ENCODE measurements at places on chromosomes 11 and 22.

GRCh38 chr11:91922846-91923245 lies 301.8 kb upstream of the FAT3 start:
- DNase-seq: no peak

DNA sequence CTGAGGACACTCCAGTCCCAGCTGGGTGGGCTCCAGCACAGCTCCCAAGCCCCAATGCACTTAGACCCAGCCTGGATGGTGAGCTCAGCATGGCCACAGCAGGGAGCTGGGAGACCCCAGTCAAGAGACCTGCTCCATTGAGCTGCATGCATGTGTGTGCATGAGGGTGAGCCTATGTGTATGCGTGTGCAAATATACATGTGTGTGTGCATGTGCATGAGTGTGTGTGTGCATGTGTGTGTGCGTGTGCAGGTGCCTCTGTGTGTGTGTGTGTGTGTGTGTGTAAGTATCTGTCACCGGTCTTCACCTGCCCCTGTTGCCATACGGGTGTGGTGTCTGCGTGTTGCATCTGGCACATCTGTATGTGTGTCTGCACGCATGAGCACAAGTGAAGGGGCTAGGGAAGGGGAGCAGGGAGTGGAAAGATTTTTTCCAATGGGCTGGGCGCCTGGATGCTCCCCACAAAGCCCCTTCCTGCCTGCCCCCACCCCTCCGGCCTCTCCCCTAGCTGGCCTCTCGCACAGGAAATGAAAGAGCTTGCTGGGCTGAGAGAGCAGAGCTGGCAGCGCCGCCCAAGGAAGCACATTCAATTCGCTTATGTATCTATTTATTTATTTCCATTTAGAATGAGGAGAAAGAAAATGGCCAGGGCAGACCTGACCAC lies 4.1 kb downstream of the TSPAN32 start:
- no peak for DNase-seq

DNA sequence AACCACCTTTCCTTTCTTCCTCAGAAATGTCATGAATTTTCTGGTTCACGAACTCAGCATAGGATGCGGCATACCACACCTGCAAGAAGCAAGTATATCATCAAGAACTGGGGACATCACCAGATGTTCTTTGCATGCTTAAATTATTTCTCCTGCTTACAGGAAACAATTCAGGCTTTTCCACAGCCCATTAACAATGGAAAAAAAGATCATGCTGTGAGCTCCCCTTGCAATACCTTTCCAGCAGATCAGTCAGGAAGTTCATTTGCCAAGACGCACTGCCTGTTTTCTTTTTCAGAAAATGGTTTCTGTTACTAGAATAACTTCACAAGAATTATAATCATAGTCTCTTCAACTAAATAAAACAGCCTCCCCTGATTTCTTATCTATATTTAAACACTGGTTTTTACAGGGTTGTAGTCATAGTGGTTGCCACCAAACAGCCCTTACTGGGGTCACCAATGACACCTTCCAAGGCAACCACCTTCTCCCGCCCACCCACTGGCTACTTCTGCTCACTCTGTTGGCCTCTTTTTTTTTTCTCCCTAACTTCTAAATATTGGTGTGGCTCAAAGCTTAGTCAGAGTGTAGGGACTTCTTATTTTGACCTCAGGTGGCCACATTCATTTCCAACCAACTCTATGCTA lies 42.3 kb upstream of the NFRKB start:
- no peak for DNase-seq

- peak; percentile 74 for DNase-seq
Measured at GRCh38 chr22:26322179-26322905, 106.7 kb upstream of the ASPHD2 start.

DNA sequence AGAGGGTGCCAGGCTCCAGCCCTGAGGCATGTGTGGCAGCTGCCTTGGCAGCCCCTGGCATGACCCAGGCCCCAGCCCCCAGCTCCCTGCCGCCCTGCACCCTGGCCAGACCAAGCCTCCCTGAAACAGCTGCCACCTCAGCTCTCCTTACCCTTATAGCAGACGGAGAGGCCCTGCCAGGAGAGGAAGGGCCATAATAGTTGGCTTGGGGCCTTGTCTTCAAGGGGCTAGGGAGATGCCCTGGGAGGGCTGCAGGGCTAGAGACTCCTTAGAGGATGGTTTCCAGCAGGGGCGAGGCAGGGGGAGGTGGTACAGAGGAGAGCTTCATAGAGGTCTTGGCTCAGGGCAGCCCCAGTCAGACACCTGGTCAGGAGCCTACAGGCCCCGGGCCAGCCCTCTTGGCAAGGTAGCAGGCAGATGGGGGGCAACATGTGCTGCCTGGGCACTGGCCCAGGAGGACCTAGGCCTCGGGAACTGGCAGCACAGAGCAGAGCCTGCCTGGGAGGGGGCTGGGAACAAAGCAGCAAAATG lies 13.0 kb downstream of the SMTN start:
- DNase-seq: no peak

GRCh38 chr11:533586-534395 lies 1.6 kb downstream of the HRAS start:
- DNase-seq: no peak

GRCh38 chr11:35335226-35335625 lies 84.1 kb downstream of the SLC1A2 start:
- no peak for DNase-seq

- DNase-seq: peak; percentile 20
Measured at GRCh38 chr11:106495046-106495445, 417.6 kb downstream of the AASDHPPT start.

- DNase-seq: peak; percentile 38
Measured at GRCh38 chr11:74371269-74372052, 26.8 kb downstream of the PGM2L1 start.

- no peak for DNase-seq
Measured at GRCh38 chr11:81725701-81726100, 1008.0 kb downstream of the FAM181B start.

DNA sequence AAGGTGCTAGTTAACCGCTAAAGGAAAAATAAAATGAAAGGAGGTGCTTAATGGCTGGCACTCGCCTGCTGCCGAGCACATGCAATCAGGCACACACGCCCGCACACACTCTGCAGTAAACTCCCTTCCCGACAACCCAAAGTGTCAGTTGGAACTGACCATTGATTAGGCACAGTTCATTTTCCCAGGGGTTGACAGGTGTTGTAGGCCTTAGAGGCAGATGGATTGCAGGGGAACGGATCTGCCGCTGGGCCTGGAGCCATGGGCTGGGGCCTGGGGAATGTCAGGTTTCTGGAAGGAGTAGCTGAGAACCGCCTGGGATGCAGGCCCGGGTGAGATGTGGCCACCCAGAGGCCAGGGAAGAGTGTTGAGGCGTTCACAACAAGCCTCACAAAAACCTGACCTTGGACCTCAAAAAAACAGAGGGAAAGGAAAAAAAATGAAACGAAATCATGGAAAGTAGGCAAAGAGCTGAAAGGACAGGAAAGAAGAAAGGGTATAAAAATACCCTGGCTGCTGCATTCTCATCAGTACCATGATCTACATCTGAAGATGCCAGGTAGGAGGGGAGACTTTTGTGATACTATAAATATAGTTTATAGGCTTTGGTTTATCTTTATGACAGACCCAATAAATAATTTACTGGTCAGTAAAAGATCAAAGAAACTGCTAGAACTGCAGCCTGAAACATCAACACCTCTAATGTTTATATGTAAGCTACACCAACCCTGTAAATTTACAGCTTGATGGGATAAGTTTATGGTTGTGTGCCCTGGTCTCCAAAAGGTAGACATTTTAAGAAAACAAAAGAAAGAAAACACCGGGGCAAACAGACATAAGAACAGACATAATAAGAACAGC lies 313.4 kb downstream of the BUD13 start:
- no peak for DNase-seq

DNA sequence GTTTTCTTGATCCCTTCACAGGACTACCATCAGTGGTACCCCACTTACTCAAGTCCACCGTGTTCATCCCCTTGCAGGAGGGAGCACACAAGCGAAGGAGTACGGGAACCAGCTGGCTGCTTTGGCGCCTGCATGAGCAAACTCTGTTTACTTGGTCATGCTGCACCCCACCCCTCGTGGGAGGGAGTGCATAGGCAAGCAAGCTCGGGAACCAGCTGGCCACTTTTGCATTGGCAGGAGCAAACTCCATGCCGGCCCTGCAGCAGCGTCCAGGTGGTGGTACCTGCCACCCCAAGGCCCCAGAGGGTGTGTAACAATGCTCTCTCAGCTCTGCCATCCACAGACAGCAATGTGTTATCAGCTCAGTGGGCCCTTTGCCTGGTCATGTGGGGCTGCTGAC lies 737.8 kb downstream of the FAM181B start:
- no peak for DNase-seq

DNA sequence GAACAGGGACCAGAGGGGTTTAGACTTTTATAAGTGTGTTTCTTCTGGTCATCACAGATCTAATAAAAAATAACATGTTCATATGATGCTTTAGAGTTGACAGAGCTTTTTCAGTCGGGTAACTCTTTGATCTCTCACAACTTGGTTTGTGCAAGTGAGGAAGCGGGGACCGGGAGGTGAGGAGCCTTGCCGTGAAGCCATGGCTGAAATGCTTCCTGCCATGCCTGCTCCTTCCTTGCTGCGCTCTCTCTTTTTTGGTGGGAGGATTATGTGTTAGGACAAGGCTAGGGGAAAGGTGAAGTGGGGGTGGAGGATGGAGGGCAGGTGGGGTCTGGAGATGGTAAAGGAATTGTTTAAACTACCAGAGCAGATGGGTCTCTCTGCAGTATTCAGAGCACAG lies 23.8 kb downstream of the TEAD1 start:
- no peak for DNase-seq

DNA sequence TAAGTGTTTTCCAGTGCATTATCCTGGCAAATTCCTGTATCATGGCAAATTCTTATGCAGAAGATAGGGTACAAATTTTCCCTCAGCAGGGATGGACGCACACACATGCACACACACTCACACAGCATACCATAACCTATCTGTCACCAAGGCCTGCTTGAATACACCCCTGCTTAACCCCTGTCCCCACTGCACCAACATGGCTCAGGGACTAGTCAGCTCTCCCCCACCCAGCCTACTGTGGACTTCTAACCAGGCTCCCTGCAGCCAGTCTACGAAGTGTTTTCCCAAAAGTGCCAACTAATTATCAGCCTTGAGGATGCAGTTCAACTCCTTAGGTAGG lies 63.1 kb downstream of the RAB30 start:
- no peak for DNase-seq

DNA sequence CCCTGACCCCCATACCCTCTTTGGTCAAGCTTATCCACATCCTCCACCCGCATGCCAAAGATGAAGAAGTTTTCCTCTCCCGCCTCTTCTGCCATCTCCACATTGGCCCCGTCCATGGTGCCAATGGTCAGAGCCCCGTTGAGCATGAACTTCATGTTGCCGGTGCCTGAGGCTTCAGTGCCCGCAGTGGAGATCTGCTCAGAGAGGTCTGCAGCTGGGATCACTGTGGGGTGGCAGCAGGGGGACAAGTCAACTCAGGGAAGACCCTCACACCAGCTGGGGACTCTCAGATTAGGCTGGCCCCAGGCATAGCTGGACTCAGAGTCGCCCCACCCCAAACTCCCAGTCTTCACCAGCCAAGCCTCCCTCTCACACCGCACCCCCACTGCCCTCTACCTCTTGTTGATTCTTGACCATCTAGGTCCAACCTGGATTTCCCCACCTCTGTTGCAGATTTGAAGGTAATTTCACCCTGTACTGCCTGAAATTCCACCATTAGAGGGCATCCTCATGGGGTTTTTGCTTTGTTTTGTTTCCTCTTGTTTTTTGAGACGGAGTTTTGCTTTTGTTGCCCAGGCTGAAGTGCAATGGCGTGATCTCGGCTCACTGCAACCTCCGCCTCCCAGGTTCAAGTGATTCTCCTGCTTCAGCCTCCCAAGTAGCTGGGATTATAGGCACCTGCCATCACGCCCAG lies 6.6 kb upstream of the RASGRP2 start:
- DNase-seq: no peak

DNA sequence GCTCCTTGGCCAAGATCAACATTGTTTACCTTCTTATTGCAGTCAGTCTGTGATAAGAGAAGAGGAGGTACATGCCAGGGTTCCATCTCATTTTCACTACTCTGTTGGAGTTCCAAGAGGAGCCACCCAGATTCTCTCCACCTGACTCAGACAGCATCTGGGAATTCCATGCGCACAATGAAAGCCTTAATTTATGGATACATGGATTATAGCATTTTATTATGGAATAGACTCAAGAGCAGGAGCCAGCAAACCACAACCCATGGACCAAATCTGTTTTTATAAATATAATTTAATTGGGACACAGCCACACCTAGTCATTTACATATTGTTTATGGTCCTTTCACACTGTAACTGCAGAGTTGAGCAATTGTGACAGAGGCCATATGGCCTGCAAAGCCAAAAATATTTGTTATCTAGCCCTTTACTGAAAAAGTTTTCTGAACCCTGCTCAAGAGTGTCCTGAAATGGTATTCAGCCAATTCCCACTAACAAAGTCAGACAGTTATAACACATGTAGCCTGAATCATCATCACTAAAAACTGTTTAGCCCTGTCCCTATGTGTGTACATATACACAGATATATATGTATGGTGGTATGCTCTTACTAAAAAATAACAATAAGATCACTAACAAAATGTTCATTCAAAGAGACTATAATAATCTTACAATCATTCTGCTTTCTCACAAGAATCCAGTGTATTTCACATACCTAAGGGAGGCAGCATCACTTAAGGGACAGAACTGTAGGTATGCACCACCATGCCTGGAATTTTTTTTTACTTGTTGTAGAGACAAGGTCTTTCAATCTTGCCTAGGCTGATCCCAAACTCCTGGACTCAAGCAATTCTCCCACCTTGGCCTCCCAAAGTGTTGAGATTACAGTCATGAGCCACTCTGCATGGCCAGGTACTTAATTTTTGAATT lies 104.5 kb upstream of the TEAD1 start:
- DNase-seq: no peak

DNA sequence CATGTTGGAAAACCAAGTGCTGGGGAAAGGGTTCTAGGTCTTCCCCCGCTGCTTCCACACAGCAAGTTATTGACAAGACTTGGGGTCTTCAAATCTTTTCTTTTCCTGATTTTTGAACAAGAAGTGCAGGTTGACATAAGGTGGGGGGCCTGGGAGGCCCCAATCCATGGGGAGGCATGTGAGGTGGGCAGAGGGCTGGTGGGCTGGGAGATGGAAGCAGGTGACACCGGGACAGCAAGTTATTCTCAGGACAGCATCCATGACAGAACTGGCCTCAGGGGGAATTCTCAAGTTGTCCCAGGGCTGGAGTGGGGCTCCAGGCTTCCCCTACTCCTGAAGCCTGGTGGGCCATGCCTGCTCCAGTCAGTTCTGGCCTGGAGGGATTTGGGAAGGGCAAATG lies 5.5 kb downstream of the FGF19 start:
- no peak for DNase-seq

- DNase-seq: no peak
Measured at GRCh38 chr11:87600938-87601337, 563.2 kb downstream of the TMEM135 start.

GRCh38 chr11:69285766-69286165 lies 8.2 kb upstream of the MYEOV start:
- no peak for DNase-seq

GRCh38 chr22:49310354-49310753 lies 517.3 kb downstream of the BRD1 start:
- DNase-seq: no peak

Data from RWPE1 (cell line).